ENCODE measurements at places on chromosomes 7 and 10.

DNA sequence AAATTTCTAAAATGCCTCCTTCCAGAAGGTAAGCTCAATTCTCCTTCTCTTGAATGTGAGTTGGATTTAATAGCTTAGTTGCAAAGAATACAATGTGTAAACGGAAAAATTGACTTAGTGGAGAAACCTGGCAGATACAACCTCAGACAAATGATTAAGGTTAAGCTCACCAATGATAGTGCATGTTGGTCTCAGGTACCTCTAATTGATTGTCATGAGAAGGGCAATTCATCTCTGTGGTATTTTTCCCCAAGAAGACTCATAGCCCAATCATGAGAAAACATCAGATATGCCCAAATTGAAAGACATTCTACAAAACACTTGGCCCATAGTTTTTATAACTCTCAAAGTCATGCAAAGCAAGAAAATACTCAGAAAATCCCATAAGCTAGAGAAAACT, 36.2 kb upstream of the TMEM106B start:
- DNase-seq: peak; percentile 41

DNA sequence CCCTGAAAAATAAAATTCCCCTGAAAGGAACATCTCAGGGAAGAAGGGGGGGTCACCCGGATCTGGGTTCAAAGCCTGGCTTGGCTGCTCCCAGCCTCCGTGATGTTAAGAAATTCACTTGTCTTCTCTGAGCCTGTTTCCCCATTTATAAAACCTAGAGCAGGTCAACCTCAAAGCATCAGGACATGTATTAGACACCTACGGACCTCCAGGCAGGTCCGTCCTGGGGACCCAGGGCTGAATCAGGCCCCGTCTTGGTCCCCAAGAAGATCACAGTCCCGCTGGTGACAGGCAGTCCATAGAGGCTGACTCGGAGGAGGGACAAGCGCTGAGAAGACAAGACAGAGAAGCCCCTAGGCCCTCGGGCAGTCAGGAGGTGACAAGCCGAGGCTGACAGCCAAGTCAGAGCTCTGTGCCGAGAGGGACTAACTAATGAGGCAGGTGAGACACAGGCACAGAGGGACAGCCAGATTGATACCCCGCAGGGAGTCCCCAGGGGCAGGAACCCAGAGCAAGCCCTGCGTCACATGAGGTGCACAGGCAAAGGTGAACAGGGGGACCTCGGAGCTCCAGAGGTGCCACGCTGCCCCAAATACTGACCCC, 2.9 kb downstream of the MYL10 start:
- DNase-seq: no peak

- DNase-seq: peak; percentile 63
Measured at GRCh38 chr7:16034353-16034752, 347.9 kb upstream of the MEOX2 start.

GRCh38 chr7:138935465-138936011, 45.7 kb downstream of the KIAA1549 start:
- DNase-seq: peak; percentile 41

DNA sequence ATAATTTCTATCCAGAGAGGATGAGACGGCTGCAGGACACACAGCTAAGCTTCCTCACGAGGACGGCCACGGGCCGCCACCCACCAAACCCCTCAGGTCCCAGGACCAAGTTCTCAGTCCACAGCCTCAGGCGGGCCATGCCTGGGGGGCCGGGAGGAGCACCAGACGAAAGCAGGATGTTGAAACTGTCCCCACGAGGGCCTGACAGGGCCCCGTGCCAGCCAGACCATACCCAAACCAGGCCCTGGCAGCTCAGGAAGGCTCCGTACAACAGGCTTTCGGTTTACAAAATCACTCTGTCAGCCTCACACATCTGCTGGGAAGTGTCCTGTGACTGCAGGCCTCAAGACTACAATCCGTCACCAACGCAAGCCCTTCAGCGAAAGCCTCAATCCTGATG, 14.5 kb downstream of the TUBGCP2 start:
- no peak for DNase-seq

GRCh38 chr10:123527151-123527550, 139.0 kb upstream of the GPR26 start:
- no peak for DNase-seq

- no peak for DNase-seq
Measured at GRCh38 chr10:49394933-49395740, 752 bp downstream of the DRGX start.
